ENCODE measurements at places on chromosomes 4 and X. TPM values are rescaled to one million over a fixed set of nuclear protein-coding genes. Genes with fewer than 3 reads are reported as not detected.

The SORCS2 gene
- total RNA-seq = 7.1 TPM

The ASB9 gene
- 11.9 TPM for total RNA-seq

The DUX4 gene
- total RNA-seq = not detected

The MAP7D2 gene
- total RNA-seq = 0.93 TPM
